ENCODE measurements at places on chromosomes 2 and 18.

- DNase-seq, result no peak
Measured at GRCh38 chr2:228283491-228284171, 102.1 kb upstream of the SPHKAP start.

- no peak for DNase-seq
Measured at GRCh38 chr2:108623616-108624015, 89.3 kb downstream of the LIMS1 start.

DNA sequence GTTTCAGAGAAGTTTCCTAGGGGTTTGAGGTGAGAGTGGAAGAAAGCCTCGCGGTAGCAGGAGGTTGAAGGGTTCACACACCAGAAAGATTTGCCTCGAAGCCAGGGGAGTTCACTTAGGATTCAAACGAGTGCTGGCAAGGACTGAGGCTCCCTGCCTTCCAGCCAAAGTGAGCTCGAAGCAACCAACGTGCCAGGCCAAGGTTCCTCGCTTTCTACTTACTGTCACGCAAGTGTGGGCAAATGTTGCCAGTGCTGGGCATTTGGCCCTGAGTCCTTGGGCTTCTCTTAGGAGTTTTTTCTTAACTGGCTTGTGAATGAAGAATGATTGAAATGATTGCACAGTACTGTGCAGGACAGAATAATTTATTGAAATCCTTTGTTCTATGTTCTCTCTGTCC lies 53.6 kb downstream of the TMEM178A start:
- no peak for DNase-seq

DNA sequence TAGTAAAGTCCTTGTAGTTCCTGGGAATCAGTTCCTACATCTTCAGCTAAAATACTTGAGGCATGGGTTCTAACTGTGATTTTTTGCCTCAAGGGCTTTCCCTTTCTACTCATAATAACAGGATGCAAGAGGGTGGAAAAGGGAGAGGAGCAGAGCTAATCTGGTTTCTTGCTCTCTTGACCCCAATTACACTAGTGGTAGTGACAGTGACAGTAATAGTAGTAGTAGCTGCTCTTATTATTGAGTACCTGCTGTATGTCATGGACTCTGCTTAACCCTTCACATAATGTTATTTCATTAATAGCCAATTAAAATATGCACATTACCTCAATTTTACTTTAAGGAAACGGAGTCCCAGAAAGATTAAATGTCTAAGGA lies 214.8 kb upstream of the HNRNPA3 start:
- no peak for DNase-seq

GRCh38 chr2:3386448-3386958 lies 7.0 kb downstream of the TRAPPC12 start:
- no peak for DNase-seq

DNA sequence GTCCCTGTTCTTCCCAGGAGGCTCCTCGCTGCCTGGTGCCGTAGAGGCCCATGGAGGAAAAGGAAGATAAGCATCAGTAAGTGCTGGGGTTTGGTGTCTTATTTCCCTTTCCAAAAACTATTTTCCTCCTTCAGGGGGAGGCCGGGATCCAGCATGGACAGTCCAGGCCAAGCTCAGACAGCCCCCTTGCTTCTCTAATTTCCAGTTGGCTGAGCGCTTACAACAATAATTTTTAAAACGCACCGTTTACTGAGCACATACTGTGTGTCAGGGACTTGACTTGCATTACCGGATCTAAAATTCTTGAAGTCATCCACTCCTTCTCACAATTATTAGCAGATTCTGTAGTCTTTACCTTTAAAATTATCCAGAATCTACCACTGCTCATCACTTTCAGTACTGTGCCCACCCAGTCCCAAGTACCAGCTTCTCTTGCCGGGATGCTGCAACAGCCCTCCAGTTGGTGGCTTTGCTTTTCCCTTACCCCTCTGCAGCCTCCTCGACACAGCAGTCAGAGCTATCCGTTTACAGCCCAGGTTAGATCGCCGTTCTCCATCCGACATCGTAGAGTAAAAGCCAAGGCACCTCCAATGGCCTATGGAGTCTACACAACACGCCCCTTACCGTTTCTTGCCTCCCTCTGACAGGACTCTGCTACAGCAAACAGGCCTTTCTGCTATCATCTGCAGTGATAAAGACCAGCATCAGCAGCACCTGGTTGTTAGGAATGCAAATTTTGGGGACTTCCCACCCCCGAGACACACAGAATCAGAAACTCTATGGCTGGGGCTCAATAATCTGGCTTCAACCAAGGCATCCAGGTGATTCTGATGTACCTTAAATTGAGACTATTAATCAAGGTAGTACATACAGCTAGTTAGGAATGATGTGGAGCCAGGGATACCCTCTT lies 75.2 kb upstream of the TSPYL6 start:
- no peak for DNase-seq

DNA sequence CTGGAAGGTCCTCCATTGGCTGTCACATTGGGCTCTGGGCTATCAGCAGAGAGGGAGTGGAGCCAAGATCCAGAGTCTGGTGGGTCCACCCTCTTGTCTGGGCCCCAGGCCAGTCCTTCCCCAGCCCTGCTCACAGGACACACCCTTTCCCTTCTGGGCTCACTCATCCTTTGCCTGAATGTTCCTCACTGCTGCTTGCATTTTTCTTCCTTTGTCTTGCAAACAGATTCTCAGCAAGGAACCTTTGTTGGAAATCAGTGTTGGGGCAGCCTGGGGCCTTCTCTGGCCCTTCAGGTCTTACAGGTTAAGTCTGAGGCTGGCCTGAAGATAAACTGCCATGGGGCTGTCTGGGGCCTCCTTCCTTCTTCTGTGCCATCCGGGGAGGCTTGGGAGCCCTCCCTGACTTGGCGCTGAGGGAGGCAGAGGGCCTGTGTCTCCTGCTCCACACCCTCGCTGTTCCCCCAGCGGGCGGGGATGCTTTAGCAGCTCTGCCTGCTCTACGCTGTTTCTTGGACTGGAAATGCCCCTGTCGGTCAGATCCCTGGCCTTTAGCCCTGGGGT lies 11.5 kb upstream of the CELF4 start:
- no peak for DNase-seq

Measured in CD4-positive, alpha-beta T cell treated with Interleukin-12 subunit alpha and Interleukin-12 subunit beta, for 1 hour (primary cell).